CD4-positive, alpha-beta T cell treated with Interleukin-6 for 4 hours (primary cell): ENCODE measurements at places on chromosomes 7 and 10.

DNA sequence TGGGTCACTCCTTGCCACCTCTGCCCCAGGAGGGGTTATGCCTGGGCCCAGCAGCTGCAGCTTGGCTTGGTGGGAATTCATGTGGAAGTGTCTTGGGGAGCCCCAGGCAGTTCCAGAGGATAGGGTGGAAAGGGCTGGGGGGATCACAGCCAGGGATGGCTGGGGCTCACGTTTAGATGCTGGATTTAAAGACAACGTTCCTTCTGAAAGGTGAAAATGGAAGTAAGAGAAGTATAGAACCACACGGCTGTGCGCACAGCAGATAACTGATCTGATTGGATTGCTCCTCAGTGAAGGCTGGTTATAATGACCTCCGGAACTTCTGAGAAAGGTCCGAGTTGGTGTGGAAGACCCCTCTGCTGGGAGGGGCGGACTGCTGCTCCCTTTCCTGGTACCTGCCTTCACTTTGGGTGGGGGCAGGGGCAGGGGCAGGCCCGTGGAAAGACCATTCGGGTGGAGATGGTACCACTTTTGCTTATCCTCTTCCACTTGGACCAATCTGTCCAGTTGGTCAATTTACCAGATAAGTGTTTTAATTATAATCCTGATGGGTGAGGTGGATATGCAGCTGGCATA, 7.9 kb upstream of the MYL7 start:
- DNase-seq = no peak

DNA sequence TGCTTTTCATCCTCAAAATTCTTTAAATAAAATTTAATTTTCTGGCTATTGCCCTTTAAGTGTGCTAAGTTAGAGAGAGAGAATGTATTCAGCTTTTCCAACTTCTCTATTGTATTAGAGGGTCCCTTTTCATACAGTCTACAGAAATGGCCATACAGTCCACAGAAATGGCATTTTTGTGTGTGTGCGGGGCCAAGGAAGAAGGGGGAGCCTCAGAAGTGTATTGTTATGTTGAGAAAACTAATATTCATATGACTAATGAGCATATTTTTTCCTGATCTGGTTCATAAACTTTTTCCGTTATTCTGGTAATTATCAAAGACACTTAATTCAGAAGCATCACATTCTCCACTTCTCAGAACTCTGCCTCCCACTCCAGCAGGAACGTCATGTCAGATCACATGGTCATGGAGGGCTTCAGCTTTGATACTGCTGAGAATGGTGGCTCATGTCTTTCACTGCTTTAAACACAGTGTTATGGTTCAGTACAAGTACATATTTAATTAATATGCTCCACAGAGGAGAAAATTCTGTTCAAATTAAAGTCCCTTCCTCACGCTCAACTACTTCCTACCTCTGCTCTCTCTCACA, 37.1 kb downstream of the ELMO1 start:
- no peak for DNase-seq

DNA sequence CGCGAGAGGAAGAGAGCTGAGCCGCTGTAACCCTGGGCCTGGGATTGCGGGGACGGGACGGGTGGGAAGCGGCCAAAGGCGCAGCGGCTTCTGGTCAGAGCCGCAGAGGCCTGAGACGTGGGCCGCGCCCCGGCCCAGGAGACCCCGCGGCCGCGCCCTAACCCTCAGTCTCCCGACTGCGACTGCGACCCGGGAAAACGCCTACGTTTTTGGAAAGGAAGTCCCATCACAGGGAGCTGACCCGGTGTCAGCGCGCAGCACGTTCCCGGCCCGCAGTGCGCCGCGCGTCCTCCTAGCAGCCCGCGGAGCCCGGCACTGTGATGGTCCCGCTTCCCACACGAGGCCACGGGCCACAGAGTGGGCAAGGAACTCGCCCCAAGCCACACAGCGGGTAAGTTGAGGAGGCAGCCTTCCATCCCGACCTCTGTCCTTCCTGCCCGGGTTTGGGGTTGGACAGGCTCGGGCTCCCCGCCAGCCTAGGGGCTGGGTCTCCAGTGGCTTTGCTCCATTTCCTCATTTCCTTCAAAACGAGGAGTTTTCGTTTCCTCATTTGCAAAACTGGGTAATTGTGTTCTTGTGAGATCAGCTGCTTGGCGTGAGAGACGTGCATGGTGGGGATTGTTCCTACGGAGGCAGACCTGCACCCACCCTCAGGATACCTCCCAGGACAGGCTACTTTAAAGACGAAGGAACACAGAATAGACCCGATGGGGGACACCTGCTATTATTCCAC, 1.2 kb downstream of the GPNMB start:
- no peak for DNase-seq

DNA sequence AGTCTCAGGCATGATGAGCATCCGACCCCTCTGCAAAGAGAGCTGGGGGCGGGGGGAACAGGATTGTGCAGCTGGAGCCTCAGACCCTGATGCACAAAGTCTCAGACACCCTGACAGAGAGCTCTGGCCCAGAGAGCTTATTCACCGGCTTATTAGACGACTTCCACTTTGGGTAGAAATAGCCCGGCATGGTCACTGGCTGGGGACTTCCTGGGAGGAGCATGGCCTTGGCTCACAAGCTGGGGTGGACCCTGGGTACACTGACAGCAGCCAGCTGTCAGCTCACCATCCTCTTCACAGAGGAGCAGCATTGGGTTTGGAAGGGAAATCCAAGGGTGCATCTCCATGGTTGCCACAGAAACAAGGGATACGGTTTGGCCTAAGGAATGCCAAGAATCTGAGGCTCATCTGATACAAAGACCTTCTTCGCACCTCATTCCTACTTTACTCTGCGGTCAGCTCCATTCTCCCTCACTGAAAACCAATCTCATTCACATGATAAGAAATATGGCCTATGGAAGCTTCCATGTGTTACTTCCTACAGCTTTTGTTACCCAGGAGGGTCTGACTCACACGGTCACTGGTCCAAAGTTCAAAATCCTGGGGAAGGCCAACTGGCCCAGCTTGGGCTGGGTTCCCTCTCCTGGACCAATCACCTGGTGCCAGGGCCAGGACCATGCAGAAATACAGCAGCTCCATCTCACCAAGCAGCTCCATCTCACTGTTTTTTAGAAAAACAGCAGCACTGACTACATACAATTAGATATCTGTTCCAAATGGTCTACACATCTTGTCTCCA, 25.1 kb downstream of the ZNF467 start:
- no peak for DNase-seq

GRCh38 chr10:116241642-116242410, 31.2 kb downstream of the GFRA1 start:
- DNase-seq = no peak

DNA sequence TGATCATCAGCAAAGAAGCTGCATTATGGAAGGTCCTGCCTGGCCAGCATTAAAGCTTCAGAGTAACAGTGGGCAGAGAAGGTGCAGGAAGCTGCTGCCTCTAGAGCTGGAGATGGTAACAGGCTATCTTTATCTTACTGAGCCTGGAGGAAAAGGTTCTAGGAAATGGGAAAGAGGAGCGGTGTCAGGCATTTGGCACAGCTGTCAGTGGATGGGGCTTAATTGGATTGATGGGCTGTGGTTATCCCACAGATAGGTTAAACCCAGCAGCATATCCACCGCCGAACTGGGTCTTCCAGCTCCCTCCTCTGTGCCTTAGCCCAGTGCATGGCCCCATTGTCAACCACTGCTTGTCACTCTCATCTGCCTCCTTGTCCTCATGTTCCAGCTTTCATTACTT, 127.6 kb downstream of the CCNY start:
- no peak for DNase-seq
